A172 (cell line): ENCODE measurements at places on chromosomes 6 and 20. TPM values are rescaled to one million over a fixed set of nuclear protein-coding genes. Genes with fewer than 3 reads are reported as not detected.
A peak's percentile ranks its signal among the peaks of the same experiment; 100 is the strongest.

GRCh38 chr6:69378326-69378725 is 418.5 kb downstream of the LMBRD1 start:
- DNase-seq = no peak

DNA sequence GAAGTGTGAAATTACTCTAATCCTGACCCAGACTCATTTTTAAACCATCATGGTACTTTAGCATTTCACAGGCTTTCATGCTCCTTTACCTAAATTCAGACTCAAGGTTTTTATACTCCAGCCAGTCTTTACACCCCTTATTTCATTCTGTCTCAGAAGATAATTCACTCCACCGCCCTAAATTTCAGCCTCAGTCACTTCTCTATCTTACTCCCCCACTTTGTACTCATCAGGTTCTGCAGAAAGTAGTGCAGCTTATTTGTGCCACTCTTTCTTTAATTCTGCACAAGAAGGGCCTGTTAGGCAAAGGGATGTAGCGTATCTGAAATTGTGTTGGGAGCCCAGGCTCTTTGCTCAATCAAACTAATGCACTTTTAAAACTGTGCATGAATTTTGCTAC is 205.5 kb downstream of the ARHGAP18 start:
- DNase-seq = no peak

DNA sequence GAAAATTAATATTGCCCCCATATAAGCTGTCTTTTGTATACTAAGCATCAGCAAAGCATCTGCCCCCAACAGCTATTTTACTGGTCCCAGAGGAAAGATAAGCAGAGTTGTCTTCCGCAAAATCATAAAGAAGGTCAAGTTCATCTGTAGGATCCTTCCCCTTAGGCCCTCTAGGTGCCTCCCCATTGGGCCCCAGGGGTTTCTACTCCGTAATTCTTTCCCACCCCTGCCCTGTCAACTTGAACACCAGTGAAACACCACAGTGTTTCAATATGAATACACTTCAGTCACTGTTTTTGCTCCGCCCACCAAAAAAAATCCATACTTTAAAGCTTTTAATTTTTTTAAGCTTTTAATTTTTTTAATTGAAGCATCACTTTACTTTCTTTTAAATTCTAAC is 159.2 kb downstream of the ATXN1 start:
- DNase-seq = no peak

DNA sequence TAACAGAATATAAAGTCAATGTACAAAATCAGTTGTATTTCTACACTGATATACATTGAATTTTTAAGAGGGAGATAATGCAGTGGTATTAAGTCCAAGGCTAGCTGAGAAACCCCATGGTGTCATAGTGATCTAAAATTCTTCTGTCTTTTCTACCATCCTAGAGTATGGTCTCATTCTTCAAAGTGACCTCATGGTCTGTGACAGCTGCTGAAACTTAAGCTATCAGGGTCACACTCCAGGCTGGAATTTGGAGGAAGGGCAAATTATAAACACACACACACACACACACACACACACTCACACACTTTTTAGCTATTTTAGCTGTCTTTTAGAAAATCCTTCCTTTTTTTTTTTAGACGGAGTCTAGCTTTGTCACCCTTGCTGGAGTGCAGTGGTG is 47.3 kb upstream of the DYNLRB1 start:
- DNase-seq = no peak

DNA sequence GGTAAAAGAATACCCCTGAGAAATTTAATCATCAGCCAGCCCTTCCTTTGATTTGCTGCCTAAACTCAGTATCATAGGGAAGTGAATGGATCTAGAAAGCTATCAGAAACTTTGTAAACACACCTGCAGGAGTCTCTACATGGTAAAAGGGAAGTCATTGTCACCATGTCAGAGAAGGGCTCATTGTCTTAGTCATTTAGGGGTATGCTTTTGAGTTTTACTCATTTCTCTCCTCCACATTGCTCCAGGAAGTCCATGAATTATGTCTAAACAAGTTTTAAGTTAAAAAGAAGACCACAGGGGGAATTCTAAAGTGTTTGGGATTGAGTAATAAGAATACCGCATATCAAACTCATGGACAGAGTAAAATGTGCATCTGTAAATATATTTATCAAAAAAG is 2.5 kb downstream of the SLC17A1 start:
- no peak for DNase-seq

- DNase-seq = peak; percentile 61
Measured at GRCh38 chr6:16762550-16763477, 1.6 kb upstream of the ATXN1 start.

GRCh38 chr6:122180132-122180531 is 219.3 kb upstream of the HSF2 start:
- DNase-seq = no peak

DNA sequence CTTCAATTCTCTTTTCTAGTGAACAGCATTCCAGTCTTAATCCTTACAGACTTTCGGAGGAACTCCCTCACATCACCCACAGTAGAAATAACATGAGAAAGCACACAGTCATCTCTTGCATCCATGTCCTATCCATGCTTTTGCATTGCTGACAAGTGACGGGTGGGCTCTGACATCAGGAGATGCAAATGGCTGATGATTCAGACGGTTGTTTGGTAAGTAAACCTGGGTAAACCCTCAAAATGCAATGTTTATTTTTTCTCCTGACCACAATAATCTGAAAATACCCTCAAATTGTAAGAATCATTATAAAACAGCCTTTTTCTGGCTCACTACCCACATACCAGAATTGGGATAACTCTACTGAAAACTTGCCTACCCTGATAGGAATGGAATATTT is 792.0 kb downstream of the MAFB start:
- DNase-seq = peak; percentile 33

- DNase-seq = peak; percentile 49
Measured at GRCh38 chr6:134287859-134288537, 29.9 kb downstream of the SGK1 start.

The LPA gene
- total RNA-seq = not detected in 2 replicates

GRCh38 chr20:36085686-36086267 is 68.8 kb upstream of the EPB41L1 start:
- peak; percentile 88 for DNase-seq

DNA sequence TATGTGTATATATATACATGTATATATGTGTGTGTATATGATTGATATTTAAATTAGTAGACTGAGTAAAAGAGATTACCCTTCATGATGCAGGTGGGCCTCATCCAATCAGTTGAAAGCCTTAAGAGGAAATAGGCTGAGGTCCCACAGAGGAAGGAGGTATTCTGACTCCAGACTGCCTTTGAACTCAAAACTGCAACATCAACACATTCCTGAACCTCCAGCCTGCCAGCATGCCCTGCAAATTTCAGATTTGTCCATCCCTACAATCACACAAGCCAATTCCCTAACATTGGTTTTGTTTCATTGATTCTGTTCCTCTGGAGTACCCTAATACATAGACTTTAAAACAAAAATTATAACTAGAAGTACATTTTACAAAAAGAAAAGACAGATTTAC is 22.9 kb downstream of the SPINT4 start:
- no peak for DNase-seq

DNA sequence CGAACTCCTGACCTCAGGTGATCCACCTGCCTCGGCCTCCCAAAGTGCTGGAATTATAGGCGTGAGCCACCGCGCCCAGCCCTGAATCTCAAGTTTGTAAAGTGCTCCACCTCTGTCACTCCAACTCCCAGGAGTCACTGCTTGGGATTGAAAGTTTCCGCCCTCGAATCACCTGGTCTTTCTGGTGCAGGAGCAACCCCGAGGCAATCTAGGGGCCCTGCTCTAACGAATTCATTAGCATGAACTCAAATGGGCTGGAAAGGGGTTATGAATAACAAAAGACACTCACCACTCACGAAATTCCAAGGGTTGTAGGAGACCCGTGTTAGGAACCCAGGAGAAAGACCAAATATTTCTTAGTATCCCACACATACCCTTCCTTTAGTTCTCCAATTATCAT is 26.1 kb downstream of the RBCK1 start:
- no peak for DNase-seq

DNA sequence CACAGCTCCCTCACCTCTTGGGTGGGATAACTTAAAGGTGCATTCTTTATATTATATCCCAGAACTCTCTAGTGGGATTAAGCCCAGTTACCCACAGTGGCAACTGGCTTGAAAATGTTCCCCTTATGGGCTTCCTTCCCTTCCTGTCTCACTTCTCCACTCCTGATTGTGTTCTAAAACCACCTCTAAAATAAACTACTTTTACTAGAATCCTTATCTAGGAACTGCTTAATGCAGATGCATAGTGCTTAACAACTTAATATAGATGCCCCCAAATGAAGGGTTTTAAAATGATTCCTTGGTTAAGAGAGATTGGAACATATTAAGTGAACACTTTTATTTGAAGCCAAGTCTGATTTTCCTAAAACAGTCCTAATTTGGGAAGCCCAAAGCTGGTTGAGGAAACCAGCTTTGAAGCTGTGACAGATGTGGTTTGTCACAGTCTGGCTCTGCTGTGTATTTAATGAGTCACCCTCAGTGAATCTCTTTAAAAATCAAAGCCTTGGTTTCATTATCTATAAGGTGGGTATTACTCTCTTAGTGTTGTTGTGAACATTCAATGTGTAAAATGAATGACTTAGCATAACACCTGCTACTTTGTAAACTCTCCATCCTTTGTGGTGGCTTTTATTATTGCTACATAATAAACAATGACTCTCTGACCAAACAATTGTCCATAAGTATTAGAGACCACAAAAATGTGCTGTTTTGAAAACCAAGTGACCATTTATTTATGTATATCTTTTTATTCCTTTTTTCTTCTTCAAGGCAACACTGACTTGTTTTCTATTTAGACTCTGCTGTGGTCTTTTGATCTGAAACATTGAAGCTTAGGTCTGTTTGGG is 24.4 kb downstream of the PLCB1 start:
- no peak for DNase-seq

The SLC22A3 gene
- 0.10 TPM in 1 of 2 replicates, not detected in the other for total RNA-seq

GRCh38 chr6:66051812-66052211 is 344.8 kb upstream of the EYS start:
- DNase-seq = no peak

- DNase-seq = no peak
Measured at GRCh38 chr6:159400826-159401225, 231.6 kb downstream of the FNDC1 start.

The E2F3 gene
- 6.5 and 8.1 TPM in 2 replicates for total RNA-seq

GRCh38 chr6:165702669-165703068 is 39.6 kb upstream of the PDE10A start:
- no peak for DNase-seq

DNA sequence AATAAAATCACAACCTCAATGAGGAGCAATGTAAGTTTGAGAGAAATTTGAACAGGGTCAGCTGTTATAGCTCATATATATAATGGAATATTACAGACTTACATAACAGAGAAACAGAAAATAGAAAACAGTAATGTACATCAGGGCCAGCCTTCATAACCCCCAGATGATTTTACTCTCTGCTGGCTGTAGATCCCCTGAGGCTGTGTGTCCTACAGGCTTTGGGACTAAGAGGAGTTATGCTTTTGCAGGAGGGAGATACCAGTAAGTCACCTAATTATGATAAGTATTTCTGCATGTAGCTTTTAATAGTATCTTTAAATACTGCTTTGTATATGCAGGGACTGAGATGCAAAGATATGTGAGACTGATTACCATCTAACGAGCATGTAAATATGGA is 105.8 kb upstream of the ASCC3 start:
- no peak for DNase-seq

DNA sequence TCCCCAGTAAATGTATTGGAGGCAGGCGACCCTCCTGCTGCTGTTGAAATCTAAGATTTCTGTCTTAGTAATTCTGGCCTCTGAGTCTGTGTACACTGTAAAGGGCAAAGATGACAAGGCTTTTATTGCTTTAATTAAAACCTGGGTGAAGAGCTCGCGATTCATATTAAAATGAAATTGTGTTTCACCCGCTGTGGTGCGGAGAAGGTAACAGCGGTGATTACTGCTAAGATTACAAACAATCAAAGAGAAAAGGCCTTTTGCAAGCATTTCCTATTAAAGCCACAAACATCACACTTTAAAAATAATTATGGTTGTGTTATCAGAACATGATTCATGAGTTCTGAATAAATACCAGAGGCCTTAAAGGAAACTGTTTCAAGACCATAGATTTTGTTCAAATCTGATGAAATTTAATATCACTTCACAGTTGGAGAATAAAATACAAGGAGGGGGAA is 69.3 kb downstream of the TOX2 start:
- DNase-seq = no peak

DNA sequence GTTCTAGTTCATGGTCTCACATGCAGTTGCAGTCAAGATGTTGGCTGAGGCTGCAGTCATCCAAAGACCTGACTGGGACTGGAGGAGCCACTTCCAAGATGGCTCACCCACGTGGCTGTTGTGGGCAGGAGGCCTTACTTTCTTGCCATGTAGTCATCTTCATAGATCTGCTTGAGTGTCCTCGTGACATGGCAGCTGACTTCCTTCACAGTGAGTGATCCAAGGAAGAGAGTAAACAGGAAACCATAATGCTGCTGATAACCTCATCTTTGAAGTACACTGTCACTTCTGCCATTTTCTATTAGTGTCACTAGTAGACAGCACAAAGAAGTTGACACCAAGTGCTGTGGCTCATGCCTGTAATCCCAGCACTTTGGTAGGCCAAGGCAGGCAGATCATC is 40.1 kb upstream of the AKIRIN2 start:
- DNase-seq = no peak

DNA sequence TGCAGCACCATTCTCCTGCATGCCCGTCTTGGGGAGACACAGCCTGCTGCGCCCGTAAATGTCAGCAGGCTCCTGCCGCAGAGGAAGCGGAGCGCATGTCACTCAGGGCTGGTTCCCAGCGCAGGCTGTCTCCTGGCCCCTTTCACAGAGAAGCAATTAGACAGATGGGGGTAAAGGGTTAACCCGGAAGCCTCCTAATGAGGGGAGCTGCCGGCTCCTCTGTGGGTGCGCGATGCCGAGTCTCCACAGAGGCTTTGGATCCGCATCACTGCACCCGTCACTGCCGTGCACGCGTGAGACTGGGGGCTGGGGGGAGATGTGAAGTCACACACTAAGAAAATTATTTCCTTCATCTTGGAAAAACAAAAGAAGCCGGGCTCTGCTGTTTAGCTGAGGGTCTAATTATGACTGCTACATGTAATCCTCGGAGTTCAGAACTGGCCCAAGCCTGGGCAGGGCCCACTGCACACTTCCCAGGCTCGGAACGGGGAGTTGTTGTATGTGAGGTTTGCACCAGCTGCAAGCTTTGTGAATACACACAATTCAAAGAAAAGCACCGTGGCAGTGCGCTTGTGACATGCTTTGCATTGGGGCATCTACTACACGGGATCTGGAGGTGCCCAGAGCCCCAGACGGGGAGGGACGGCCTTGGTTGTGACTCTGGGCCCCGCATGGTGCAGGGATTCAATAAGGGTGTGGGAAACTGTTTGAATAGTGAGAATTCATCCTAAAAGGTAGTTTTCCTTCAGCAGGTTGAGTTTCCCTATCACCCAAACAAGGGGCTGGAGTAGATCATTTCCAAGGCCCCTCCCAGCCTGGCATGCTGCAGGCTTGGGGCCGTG is 331.6 kb downstream of the TAF4 start:
- no peak for DNase-seq

DNA sequence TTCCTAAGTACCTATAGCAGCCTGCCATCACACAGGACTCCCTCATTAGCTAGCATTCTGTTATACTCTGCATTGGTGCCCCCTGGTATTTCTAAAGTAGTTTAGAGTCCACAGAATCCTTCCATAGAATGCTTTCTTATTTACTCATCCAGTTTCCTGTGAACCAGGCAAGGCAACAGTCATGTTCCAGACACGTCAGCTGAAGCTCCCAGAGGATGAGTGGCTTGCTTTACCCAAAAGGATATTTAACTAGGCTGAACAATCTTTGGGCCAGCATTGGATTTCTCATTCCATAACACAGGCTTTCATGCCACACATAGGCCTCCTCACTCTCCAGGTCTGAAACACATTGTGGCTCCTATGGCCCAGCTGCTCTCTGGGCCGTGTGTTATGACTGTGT is 203.8 kb upstream of the MAP3K7 start:
- DNase-seq = peak; percentile 8
